Testis (tissue), 5 donors: ENCODE measurements at places on chromosomes 2 and 18. TPM values are rescaled to one million over a fixed set of nuclear protein-coding genes. Genes with fewer than 3 reads are reported as not detected.

Gene REG3G
- polyA plus RNA-seq, result 60.7 TPM

Gene RESP18
- polyA plus RNA-seq, result 1.4 TPM

DNA sequence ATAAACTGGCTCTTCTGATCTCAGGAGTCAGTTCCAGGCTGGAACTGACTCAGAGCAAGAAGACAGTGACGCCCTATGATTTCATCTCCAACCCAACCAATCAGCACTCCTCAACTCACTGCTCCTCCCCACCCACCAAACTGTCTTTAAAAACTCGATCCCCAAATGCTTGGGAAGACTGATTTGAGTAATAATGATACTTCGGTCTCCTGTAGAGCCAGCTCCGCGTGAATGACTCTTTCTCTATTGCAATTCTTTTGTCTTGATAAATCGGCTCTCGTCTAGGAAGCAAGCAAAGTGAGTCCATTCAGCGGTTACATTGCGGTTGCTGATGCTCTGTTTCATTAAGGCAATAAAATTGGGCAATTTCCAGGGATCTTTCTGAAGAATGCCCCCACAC, 1025.3 kb upstream of the CNTNAP5 start:
- no peaks in the 10 kb centered on the region for H3K27me3 ChIP-seq
- no peak overlapping the region for H3K27ac ChIP-seq
- no peak overlapping the region for H3K4me3 ChIP-seq
- no peak for DNase-seq
- no peaks in the 10 kb centered on the region for H3K4me1 ChIP-seq
- peaks cover 2% of the 10 kb centered on the region for H3K36me3 ChIP-seq

DNA sequence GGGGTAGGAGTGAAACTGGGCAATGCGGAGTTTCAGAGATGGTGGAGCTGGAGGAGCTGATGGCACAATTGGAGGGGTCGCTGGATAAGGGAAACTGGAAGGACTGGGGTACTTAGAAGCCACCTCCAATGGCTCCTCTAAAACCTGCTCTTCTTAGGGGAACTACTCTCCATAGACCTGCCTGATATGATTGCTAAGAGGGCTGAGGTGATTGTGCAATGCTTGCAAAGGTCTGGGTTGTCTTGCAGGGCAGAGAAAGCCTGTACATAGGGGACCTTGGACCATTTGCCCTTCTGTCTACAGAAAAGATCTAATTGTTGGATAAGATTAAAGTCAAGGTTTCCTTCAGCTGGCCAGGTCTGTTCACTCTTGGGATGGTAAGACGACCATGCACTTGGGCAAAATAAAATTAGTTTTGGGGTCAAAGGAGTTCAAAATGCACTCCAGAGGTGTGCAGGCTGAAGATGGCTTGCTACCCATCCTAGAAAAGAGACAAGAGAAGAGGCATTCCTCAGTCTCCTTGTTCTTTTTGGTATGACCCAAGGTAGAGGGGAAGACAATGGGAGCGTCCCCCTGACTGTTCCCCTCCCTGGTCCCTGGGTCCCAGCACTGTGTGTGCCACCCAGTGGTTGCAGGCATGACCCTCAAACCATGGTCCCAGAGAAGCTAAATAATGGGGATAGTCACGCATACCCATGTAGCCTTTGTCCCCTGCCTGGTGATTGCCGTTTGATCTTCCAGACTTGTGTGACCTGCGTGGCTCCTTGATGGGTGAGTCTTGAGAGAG, 41.1 kb downstream of the STK17B start:
- H3K27ac ChIP-seq, result no peak overlapping the region
- H3K4me3 ChIP-seq, result no peak overlapping the region

GRCh38 chr18:35141077-35141476, 99.8 kb upstream of the ZNF397 start:
- no peaks in the 10 kb centered on the region for H3K4me1 ChIP-seq
- H3K4me3 ChIP-seq, result no peak overlapping the region
- H3K27me3 ChIP-seq, result no peaks in the 10 kb centered on the region
- H3K27ac ChIP-seq, result no peak overlapping the region
- DNase-seq, result no peak
- no peaks in the 10 kb centered on the region for H3K36me3 ChIP-seq

- H3K27me3 ChIP-seq, result no peaks in the 10 kb centered on the region
- no peak overlapping the region for H3K27ac ChIP-seq
- H3K4me1 ChIP-seq, result no peaks in the 10 kb centered on the region
- no peaks in the 10 kb centered on the region for H3K36me3 ChIP-seq
Measured at GRCh38 chr2:2588777-2589176, 257.7 kb upstream of the MYT1L start.

DNA sequence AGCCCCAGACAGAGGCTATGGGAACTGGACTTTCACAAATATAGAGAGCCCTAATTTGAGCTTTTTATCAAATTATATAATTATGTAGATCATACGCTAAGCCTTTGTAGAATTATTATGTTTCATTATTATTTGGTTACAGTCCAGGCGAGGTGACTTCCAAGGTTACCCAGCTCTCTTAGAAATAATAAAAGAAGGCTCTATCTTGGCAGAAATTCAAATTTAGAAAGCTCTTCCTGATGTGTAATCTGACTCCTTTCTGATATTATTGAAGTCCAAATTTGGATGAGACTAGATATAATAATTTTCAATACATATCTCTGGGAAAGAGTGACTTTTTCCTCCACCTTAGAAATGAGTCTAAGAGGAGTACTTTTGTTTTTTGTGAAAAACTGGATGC, 4.8 kb upstream of the SLC38A11 start:
- no peak for DNase-seq
- H3K27me3 ChIP-seq, result no peaks in the 10 kb centered on the region
- H3K4me3 ChIP-seq, result no peak overlapping the region
- H3K4me1 ChIP-seq, result no peaks in the 10 kb centered on the region

DNA sequence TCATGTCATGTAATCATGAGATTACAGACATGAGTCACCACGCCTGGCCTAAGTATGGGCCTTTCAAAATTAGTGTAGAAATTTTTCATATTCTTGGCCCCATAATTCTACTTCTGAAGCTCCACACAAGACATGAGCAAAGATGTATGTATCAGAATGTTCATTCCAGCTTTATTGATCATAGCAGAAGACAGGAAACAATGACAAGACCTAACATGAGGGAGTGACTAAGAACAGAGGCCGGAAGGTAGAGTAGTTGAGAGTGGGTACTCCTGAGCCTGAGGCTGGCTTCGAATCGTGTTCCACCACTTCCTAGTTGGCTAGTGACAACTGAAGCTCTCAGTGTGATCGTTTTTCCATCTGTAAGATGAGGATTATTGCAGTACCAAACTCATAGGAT, 89.3 kb downstream of the ARMC9 start:
- H3K4me3 ChIP-seq, result no peak overlapping the region
- DNase-seq, result no peak
- H3K4me1 ChIP-seq, result no peaks in the 10 kb centered on the region
- H3K27ac ChIP-seq, result no peak overlapping the region
- H3K36me3 ChIP-seq, result no peaks in the 10 kb centered on the region
